Activated naive CD4-positive, alpha-beta T cell treated with anti-CD3 and anti-CD28 coated beads for 36 hours (primary cell): ENCODE measurements at places on chromosomes 12 and 14. TPM values are rescaled to one million over a fixed set of nuclear protein-coding genes. Genes with fewer than 3 reads are reported as not detected.

GRCh38 chr14:68596701-68597100 lies 196.2 kb downstream of the ZFP36L1 start:
- no peak for DNase-seq

- DNase-seq = no peak
These were observed 316.4 kb downstream of the NOVA1 start for GRCh38 chr14:26281280-26281998.

SRRM4 gene
- not detected for total RNA-seq

PPP2R5E gene
- 30.0 TPM for total RNA-seq
